ENCODE measurements at places on chromosomes 12 and 14. TPM values are rescaled to one million over a fixed set of nuclear protein-coding genes. Genes with fewer than 3 reads are reported as not detected.

DNA sequence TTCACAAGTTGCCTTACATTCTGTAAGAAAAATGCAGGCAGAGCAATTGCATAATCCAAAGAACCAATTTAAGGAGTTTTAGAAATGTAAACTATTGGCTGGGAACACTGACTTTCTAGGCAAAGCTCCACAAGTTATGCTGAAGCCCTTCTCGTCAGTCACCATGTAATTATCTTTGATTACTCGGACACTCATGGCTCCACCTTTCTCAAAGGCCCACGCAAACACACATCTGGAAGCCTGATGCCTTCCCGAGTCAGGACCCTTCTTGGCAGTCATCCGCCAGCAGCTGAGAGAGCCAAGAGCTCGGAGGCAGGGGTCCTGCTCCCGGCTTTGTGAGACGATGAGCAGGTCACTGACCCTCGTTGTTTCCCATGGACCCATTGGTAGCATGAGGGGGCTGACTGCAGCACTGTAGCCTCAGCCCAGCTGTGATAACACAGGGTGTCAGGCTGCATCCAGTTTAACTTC, 202.2 kb downstream of the TMEM132D start:
- no peak for DNase-seq

The EFS gene
- total RNA-seq = not detected

The CBLN3 gene
- total RNA-seq = 0.29 TPM

- peak; percentile 62 for DNase-seq
Observed at GRCh38 chr14:49861699-49862088, 9.1 kb upstream of the NEMF start.

DNA sequence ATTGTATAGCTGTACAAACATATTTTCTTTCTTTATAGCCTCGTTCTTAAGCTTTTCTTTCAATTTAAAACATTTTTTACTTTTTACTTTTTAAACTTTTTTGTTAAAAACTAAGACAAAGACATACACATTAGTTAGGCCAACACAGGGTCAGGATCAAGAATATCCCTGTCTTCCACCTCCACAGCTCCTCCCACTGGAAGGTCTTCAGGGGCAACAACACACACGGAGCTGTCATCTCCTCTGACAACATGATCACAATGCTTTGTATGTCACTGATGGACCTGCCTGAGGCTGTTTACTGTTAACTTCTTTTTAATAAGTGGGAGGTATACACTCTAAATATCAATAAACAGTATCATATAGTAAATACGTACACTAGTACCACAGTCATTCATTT, 191.3 kb downstream of the SYT10 start:
- DNase-seq = no peak

Measured in H4 (cell line).